ENCODE measurements at places on chromosomes 7 and 10.

- DNase-seq: no peak
Observed at GRCh38 chr10:69663369-69663947, 33.4 kb downstream of the FAM241B start.

GRCh38 chr10:5968681-5969453, 8.5 kb downstream of the IL15RA start:
- DNase-seq: no peak

GRCh38 chr10:11516431-11516746, 95.1 kb downstream of the USP6NL start:
- no peak for DNase-seq

GRCh38 chr7:66183700-66184099, 21.4 kb upstream of the TPST1 start:
- no peak for DNase-seq

Measured in cortex of kidney (tissue), 1 donor.